ENCODE measurements at places on chromosomes 6 and 20.

GRCh38 chr6:50716899-50717509 is 3.7 kb downstream of the TFAP2D start:
- no peak for DNase-seq

- no peak for DNase-seq
Observed at GRCh38 chr20:17825960-17826843, 126.4 kb downstream of the BANF2 start.

GRCh38 chr6:1613688-1614447 is 4.2 kb downstream of the FOXC1 start:
- no peak for DNase-seq

GRCh38 chr6:41467061-41467460 is 79.1 kb upstream of the FOXP4 start:
- no peak for DNase-seq

GRCh38 chr20:33172781-33173180 is 4.8 kb downstream of the BPIFA2 start:
- DNase-seq: no peak

- no peak for DNase-seq
Observed at GRCh38 chr6:7062451-7063162, 45.2 kb upstream of the RREB1 start.

- DNase-seq: no peak
Observed at GRCh38 chr20:61541537-61541936, 289.5 kb downstream of the CDH4 start.

- DNase-seq: no peak
Observed at GRCh38 chr6:34922177-34922663, 33.2 kb downstream of the ANKS1A start.

GRCh38 chr20:38302786-38303185 is 1.2 kb upstream of the BPI start:
- DNase-seq: no peak

GRCh38 chr6:155221086-155221485 is 42.7 kb upstream of the CLDN20 start:
- no peak for DNase-seq

DNA sequence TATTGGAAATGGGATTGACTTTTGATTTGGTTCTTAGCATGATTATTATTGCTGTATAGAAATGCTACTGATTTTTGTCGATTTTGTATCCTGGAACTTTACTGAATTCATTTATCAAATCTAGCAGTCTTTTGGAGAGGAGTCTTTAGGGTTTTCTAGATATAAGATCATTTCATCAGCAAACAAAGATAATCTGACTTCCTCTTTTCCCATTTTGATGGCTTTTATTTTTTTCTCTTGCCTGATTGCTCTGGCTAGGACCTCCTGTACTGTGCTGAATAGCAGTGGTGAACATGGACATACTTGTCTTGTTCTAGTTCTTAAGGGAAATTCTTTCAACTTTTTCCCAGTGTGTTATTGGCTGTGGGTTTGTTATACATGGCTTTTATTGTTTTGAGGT is 64.6 kb downstream of the ZC2HC1B start:
- DNase-seq: no peak

DNA sequence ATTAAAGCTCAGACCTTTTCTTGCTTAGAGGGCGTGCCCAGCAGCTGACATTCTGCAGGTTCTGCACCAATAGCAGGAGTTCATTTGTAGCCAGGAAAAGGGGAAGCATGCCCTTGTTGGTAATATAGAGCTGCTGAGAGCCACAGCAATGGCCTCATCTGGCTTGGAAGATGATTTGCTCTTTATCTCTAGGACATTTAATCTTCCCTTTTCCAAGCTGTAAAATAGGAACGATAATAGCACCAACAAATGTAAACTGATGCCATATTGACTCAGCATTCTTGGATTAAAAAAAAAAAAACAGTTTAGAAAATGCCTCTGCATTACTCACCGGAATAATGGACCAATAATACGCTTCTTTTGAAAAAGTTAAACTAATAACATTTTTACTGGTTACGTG is 93.4 kb upstream of the SLC2A12 start:
- no peak for DNase-seq

- no peak for DNase-seq
Observed at GRCh38 chr20:47821481-47822100, 36.3 kb upstream of the SULF2 start.

GRCh38 chr6:92708945-92709344 is 710.4 kb downstream of the EPHA7 start:
- DNase-seq: no peak

GRCh38 chr6:18707714-18708439 is 320.7 kb downstream of the RNF144B start:
- no peak for DNase-seq

DNA sequence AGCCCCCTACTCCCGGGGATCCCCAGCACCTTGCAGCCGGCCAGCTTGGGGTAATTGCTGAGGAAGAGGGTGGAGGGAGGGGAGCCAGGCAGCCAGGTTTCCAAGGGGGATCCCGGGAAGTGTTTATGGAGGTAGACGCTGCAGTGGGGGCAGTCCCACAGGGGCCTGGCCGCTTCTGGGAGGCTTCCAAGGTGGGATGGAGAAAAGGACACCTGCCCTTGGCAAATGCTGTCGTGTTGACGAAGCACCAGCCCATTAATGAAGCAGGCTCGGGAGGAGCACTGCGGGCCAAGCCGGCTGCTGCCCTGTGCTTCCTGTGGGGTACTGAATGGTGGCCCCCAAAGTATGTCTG is 82.4 kb downstream of the TMEM242 start:
- DNase-seq: no peak

DNA sequence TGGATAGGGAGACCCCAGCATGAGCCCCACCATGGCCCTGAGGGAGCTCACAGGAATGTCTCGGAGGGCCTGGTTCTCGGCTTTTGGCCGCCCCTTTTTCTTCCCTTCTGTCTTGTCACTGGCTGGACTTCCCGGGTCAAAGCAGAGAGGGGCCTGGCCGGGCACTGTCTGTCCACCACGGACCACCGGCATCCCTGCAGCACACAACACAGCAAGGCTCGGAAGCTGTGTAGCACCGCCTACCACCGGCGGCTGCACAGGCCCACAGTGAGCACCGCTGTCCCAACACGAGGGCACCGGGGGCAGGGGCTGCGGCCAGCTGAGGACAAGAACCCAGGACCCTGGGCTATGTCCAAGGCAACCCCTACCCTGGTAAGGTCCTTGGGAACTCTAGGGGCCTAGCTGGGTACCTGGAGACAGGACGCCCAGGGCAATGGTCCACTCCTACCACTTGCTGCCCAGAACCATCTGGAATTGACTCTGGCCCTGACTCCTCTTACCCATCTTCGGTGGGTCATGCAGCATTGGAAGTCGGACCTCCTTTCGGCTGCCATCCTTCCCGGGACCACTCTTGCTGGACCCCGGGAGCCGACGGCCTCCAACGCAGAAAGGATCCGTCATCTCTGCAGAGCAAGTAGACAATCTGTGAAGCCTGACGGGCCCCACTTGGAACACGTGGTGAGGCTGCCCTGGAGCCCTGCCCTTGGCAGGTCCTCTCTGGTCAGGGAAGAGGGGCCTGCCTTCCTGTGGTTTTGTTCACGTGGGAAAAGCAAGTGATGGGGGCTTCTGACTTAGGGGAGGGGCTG is 2.2 kb downstream of the ZNF512B start:
- no peak for DNase-seq

DNA sequence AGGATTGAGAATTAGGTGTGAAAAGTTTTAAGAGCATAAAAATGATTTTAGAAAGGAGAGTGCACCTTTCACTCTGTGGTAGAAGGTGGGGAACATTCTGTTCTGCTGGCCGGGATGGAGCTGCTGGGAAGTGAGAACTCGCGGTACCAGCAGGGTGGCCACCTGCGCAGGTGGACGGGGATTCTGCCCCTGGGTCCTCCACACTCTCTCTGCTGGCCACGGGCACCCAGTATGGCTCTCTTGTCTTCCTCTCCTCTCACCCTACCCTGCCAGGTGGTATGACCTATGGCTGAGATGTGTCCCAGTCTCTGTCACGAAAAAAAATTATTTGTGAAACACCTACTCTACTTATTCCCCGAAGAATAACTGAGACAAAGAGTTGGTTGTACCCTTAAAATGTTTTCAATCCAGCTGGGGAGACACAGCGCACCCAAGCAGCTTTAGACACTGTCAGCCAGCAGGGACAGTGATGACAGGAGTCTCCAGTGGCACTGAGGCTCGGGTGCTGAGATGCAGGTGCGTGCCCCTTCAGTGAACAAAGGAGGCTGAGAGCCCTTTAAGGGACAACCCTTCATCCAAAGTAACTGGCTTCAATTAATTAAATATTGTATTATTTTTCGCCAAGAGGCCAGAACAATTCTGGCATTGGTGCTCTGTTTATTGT is 195.4 kb downstream of the TBXT start:
- no peak for DNase-seq

DNA sequence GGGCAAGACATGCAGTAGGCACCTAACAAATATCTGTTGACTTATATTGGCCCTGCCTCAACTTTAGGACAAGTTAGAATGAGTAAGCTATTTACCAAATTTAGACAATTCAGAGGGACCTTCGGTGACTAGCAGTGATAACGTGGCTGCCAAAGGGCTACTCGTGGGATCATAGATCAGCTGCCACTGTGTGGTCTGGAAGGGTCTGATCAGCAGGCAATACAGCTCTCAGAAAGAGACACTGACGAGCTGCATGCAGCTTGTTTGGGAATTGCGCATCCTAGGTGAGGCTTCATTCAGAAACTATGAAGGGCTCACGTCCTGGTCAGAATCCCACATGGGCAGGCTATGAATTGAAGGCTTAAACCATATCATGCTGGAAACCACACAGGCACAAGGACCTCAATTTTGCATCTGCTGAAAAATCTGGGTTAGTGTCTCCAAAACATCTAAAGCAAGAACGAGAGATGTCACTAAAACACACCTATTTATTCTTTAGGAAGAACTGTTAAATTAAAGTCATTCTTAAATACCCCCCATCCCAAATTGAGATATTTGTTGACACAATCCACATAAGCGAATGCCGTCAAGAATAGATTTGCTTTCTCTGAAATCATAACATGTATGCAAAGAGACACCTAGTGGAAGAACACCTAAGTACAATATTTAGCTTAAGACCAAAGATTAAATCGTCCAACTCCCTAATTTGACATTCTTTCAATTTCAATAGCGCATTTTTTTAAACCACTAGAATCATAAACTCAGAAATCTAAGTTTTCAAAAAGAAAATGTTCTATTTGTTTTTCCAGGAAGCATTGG is 79.6 kb downstream of the IPCEF1 start:
- DNase-seq: no peak

Measured in stimulated activated CD8-positive, alpha-beta memory T cell treated with anti-CD3 and anti-CD28 coated beads, Interleukin-12 subunit alpha, Interleukin-12 subunit beta, amount 100 ng/mL, for 1 hour (primary cell).